ENCODE measurements at places on chromosomes 12 and 14.

DNA sequence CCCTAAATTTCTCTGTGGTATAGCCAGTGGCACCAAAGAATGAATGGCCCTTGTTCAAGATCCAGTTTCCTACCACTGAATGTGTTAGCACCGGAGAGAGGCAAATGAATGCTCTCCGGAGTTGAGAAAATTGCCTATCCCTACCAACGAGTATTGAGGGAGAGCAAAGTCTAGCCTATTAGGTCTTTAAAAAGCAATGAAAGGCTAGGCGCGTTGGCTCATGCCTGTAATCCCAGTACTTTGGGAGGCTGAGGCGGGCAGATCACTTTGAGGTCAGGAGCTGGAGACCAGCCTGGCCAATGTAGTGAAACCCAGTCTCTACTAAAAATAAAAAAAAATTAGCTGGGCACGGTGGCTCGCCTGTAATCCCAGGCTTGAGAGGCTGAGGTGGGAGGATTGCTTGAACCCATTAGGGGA is 898 bp upstream of the RAB15 start:
- DNase-seq = no peak

DNA sequence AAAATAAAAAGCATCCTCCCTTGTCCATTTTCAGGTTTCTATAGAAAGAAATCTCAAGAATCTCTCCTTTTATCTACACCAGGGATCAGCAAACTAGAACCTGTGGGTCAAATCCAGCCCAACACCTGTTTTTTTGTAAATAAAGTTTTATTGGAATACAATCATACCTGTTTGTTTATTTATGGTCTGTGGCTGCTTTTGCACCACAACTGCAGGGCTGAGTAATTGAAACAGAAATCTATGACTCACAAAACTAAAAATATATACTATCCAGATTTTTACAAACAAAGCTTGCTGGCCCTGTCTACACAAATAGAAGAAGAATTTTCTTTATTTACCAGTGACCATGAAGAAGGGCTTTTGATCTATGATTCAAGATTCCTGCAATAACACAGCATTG is 95.1 kb upstream of the COCH start:
- DNase-seq = no peak

DNA sequence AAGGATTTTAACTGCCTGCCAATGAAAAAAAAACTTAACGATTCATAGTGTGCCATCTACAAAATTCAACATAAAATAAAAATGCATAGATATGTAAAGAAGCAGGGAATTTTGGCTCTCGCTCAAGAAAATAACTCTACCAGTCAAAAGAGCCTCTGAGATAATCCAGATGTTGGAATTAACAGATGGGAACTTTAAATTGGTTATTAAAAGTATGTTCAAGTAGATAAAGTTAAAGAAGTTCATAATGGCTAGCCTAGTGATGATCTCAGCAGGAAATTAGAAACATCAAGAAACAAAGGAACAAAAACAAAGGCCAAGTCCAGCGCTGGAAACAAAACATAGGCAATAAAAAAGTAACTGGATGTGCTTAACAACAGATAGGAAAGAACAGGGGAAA is 23.1 kb downstream of the PIK3C2G start:
- no peak for DNase-seq

DNA sequence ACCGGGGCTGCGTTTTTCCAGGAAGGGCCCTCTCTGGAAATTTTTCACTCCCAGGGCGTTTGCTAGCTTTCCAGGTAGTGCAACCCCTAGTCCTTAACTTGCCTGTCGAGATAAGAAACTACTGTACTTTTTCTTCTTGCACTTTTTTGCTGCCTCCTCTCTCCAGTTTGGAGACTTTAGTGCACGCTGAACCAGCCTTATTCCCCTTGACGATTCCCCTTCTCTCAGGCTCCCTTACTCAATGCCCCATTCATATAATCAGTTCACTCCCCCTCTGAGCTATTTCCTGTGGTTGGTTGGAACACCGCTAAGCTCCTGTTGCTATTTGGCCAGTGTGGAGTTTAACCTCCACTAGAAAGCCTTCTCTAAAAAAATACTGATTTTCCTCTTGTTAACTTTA is 682 bp downstream of the CREBL2 start:
- DNase-seq = no peak

GRCh38 chr14:94213021-94213420 is 38.9 kb downstream of the PPP4R4 start:
- DNase-seq = no peak

- DNase-seq = no peak
Measured at GRCh38 chr14:82113710-82114109, 580.1 kb upstream of the SEL1L start.

- DNase-seq = no peak
Measured at GRCh38 chr12:107978201-107978600, 150.9 kb upstream of the WSCD2 start.

DNA sequence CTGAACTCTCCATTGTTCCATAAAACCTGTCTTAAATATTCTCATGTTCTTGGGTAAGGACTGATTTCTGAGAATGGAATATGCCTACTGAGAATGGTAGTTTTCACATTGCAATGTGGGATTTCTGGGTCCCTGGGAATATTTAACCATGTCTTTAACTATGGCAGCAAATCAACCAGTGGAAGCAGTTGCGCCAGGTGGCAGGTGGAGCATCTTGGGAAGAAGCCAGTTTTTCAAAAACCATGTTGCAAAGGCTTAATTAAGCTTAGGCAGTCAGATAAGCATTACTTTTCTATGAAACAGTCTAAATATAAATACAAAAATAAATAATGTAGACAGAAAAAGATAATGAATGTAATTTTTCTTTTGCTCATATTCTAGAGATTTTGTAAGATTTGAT is 448.1 kb downstream of the ADAMTS20 start:
- no peak for DNase-seq

DNA sequence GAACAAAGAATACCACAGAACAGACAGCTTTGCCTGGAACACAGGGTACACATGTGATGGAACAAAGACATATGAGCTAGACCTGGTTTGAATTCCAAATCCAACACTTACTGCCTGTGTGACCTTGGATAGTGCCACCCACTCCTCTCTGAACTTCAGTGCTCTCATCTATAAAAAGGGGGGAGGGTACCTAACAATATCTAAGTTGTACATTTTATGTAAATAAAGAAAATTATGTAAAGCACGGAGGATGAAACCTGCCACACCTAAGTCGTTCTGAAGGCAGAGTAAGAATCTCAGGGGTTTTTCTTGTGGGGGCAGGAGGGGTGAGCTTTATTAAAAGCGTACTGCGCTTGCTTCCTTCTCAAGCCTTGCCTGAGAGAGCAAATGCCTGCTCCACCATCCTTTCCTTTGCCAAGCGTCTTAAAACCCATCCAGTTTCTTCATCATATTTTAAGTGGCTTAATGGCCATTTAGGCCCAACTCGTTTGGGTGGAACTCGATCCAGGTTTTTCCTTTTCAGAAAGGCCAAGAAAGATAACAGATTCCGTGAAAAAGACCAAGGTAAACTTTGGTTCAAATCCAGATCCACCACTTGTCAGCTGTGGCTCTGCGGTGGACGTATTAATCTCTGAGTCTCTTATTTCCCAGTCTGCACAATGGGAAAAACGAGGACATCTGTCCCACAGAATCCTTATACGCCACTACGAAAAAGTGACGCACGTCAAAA is 946 bp downstream of the DDX24 start:
- DNase-seq = no peak

- DNase-seq = no peak
Measured at GRCh38 chr14:79786522-79786921, 424.8 kb downstream of the DIO2 start.

DNA sequence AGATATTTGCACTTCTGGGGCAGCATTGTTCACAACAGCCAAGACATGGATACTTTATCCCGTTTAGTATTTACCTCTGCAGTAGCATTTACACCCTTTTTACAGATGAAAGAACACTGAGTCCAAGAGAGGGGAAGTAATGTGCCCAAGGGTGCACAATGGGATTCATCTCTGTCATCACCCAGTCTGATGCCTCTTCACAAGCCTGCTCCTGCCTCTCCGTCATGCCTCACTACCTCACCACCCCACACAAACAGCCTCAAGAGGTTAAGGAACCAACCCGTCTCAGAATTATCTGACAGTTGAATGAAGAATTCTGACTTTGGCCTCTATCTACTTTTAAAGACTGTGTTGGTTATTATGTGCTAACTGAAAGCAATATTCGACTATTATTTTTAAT is 368.4 kb downstream of the ATP23 start:
- DNase-seq = no peak

DNA sequence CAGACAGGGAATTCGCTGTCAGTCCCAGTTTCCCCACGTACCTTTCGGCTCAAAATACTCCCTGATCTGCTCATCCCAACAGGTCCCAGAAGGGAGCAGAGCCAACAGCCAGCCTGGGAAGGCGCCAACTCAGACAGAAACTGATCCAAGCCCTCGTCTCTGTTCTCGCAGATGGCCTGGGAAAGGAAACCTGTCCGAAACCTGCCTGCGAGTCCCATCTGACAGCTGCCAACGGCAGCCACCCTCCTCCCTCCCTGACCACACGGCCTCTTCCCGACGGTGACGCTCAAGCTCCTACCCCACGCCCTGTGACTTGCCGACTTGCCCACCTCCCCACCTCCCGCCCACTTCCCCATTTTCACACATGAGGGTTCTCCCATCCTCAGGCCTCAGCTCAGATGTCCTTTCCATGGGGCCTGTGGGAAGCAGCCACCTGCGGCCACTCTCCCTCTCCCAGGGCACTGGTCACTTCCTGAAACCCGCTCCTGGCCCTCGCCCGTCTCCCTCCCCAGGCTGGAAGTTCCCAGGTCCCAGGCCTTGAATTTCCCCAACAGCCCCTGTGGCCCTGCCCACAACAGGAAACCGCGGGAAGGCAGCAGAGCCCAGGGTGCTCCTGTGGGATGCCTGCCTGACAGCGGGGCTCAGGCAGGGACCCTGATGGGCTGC is 60.9 kb upstream of the FBRSL1 start:
- no peak for DNase-seq

- DNase-seq = no peak
Measured at GRCh38 chr14:77455966-77456640, 1.3 kb downstream of the VIPAS39 start.

DNA sequence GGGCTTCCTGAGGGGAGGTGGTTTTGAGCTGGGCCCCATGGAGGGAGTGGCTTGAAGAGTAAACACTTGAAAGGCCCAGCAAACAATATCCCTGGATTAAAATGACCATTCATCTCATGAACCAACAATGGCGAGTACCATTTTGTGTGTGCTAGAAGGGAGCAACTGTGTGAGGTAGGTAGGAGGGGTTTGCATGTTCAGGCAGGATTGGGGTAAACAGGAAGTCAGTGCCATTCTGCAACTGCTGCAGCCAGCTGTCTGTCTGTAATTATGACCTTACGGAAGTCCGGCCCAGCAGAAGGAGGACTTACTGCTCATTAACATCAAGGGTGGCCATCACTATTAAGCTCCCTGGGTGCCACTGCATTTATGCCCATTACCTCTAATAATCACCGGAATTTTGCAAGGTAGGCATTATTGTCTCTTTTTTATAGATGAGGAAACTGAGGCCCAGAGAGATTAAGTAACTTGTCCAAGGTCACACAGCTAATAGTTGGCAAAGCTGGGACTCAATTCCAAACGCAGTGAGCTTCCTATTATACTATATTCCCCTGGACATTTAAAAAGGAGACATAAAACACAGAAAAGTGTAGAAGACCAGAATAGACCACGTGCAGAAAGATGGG is 16.6 kb upstream of the IFI27L2 start:
- DNase-seq = no peak

DNA sequence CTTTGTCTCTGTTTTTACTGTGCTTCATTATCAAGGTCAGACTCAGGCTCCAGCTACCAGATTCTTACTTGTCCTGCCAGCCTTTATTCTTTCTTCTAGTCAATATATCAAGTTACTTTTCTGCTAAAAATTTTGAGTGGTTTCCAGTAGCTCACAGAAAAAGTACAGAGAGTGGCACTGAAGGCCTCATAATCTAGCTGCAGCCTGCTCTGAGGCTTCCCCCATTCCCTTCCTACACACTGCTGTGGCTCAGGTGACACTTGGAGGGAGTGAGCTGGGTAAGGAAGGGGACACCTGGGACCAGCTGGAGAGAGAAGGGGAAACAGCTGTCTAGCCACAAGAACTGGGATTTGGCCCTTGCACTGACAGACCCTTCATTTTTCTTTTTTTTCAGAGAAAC is 25.4 kb downstream of the TTC6 start:
- DNase-seq = no peak

DNA sequence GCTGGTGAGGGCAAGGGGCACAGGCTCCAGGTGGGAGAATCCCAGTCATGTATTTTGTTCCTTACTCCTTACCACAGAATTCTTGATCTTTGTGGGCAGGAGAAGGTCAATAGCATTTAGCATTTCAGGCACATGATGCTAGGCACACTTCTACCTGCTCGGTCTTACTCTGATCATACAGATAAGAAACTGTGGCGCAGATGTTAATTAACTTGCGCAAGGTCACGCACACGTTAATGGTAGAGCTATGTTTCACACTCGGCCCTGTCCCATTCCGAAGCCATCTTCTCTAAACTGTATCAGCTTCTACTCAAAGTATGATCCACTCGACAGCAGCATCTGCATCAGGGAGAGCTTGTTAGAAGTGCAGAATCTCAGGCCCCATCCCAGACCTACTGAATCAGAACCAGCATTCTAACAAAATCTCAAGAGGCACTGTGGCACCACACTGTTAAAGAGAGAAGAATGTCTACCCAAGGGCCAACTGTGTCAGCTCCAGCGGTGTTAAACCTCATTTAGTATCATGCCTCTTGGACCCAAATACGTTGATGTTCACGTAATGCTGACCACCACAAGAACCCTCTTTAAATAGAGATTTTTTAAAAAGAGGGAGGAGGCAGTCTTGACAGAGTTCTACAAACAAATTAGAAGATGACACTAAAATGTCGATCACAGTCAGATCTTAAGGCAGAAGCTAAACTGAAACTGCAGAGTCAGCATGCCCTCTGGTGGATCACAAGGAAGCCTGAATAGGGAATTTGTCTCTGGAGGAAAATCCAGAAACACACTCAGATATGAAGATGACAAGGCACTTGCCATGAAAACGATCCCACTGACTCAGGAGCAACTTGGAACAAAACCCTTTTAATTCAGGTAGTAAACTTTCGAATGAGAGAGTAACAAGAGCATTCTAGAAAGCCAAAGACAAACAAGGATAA is 7.3 kb downstream of the STXBP6 start:
- DNase-seq = no peak

DNA sequence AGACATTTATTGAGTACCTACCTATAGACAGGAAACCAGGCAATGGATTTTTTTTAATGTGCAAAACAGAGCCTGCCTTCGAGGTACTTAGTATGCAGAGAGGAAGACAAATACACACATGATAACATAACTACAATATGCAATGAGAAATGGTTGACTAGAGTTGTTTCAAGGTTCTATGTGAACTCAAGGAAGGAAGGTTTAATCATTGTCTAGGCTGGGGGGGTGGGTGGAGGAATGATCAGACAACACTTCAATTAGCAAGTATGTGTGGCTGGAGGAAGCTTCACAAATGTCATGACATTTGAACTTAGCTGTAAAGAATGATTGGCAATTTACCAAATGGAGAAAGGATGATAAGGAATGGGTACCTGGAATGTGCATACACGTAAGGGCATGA is 985.3 kb downstream of the FLRT2 start:
- no peak for DNase-seq

GRCh38 chr12:12938541-12938940 is 13.4 kb downstream of the GPRC5D start:
- DNase-seq = no peak

- DNase-seq = no peak
Measured at GRCh38 chr12:121352682-121353018, 439 bp upstream of the ANAPC5 start.
